ENCODE measurements at places on chromosomes 7 and 10. TPM values are rescaled to one million over a fixed set of nuclear protein-coding genes. Genes with fewer than 3 reads are reported as not detected.
A peak's percentile ranks its signal among the peaks of the same experiment; 100 is the strongest.

GRCh38 chr7:16484453-16485158, 19.1 kb upstream of the SOSTDC1 start:
- H3K4me1 ChIP-seq: no peaks in the 10 kb centered on the region
- no peak overlapping the region for H3K4me3 ChIP-seq
- H3K36me3 ChIP-seq: no peaks in the 10 kb centered on the region
- H3K27me3 ChIP-seq: no peaks in the 10 kb centered on the region
- H3K27ac ChIP-seq: no peak overlapping the region
- no peak for DNase-seq

GRCh38 chr10:62029401-62029800, 127.9 kb downstream of the ARID5B start:
- no peak for DNase-seq
- H3K27ac ChIP-seq: no peak overlapping the region

GRCh38 chr7:17044861-17045260, 163.1 kb upstream of the AGR3 start:
- peaks cover 4% of the 10 kb centered on the region for H3K4me1 ChIP-seq
- H3K36me3 ChIP-seq: no peaks in the 10 kb centered on the region
- DNase-seq: no peak
- H3K27ac ChIP-seq: no peak overlapping the region

GRCh38 chr7:102008535-102009262, 191.3 kb downstream of the CUX1 start:
- no peak for DNase-seq
- H3K4me3 ChIP-seq: no peak overlapping the region
- no peaks in the 10 kb centered on the region for H3K36me3 ChIP-seq
- peaks cover 10% of the 10 kb centered on the region for H3K4me1 ChIP-seq
- H3K27ac ChIP-seq: no peak overlapping the region
- H3K27me3 ChIP-seq: no peaks in the 10 kb centered on the region

GRCh38 chr10:121509112-121509511, 89.1 kb downstream of the FGFR2 start:
- no peak for DNase-seq
- no peak overlapping the region for H3K4me3 ChIP-seq
- H3K27me3 ChIP-seq: no peaks in the 10 kb centered on the region
- H3K36me3 ChIP-seq: no peaks in the 10 kb centered on the region

DNA sequence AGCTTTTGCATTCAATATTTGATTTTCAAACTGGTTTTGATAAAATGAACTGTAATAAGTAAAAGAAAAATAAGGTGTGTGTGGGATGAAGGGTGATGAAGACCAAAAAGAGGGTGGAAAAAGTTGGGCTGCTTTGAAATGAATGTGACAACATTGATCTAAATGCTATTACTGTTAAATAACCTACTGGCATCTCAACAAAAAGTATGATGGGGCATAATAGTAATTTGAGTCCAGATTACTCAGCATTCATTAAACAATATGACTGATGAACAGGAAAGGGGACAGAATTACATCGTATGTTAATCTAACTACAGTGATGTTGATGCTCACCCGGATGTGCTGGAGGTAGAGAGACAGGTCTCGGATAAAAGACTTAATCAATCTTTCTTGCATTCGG, 112.2 kb downstream of the ABCC2 start:
- no peak overlapping the region for H3K27ac ChIP-seq
- H3K4me1 ChIP-seq: no peaks in the 10 kb centered on the region
- no peaks in the 10 kb centered on the region for H3K27me3 ChIP-seq
- peaks cover 52% of the 10 kb centered on the region for H3K36me3 ChIP-seq

GRCh38 chr10:30404540-30404939, 29.4 kb upstream of the MAP3K8 start:
- H3K4me1 ChIP-seq: no peaks in the 10 kb centered on the region
- H3K27ac ChIP-seq: no peak overlapping the region
- DNase-seq: no peak
- H3K36me3 ChIP-seq: no peaks in the 10 kb centered on the region
- no peaks in the 10 kb centered on the region for H3K27me3 ChIP-seq

DNA sequence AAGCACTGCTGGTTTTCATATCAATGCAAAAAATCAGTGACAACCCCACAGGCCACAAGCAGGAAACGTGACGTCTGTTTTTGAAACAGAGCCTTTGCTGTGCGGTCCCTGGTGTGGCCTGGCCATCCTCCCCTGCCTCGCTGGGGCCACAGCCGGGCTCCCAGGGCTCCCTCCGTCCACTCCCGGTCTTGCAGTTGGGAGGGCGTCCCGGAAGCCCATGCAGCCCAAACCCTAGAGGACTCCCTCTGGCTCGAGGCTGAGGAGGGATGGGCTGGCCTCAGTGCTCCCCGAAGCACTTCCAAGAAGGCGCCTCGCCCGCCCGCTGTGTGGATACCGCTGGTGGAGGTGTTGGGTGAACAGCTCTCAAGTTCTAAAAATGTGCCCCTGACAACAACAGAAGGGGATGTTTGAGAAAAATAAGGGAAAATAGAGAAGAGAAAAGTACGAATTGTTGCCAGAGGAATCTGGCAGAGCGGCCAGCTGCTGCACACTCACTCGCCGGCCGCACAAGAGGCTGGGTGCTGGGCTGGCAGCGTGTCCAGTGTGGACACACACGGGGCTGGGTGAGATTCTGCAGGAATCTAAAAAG, 73.5 kb downstream of the ZRANB1 start:
- no peak overlapping the region for H3K4me3 ChIP-seq
- peak overlapping the region; percentile 90 for H3K27ac ChIP-seq
- H3K4me1 ChIP-seq: peaks cover 90% of the 10 kb centered on the region
- H3K27me3 ChIP-seq: no peaks in the 10 kb centered on the region

The FBH1 gene
- 43.0 TPM for total RNA-seq

The TSC22D4 gene
- total RNA-seq: 68.2 TPM

The PRLHR gene
- total RNA-seq: not detected

The WAC gene
- 30.5 TPM for total RNA-seq

The CTBP2 gene
- 57.7 TPM for total RNA-seq

The AKR1C2 gene
- total RNA-seq: 16.6 TPM

The TMEM178B gene
- total RNA-seq: 1.9 TPM
